Right lobe of liver (tissue), 6 donors: ENCODE measurements at places on chromosomes 16 and 17. TPM values are rescaled to one million over a fixed set of nuclear protein-coding genes. Genes with fewer than 3 reads are reported as not detected.

Gene MPV17L
- 14.3 TPM for total RNA-seq

Gene AMZ2
- 15.3 TPM for total RNA-seq

Gene PHF12
- total RNA-seq: 18.1 TPM

Gene KRTAP4-5
- total RNA-seq: not detected

Gene MTHFSD
- 9.8 TPM for total RNA-seq

Gene ABCC11
- total RNA-seq: 2.1 TPM

Gene NECAB2
- 1.2 TPM for total RNA-seq

Gene KRTAP3-3
- total RNA-seq: not detected

Gene CDC42EP4
- total RNA-seq: 28.3 TPM

- H3K36me3 ChIP-seq: no peaks in the 10 kb centered on the region
- H3K27ac ChIP-seq: no peak overlapping the region
- H3K4me1 ChIP-seq: no peaks in the 10 kb centered on the region
- H3K27me3 ChIP-seq: no peaks in the 10 kb centered on the region
Observed at GRCh38 chr16:16164243-16164642, 59.1 kb downstream of the ABCC6 start.

GRCh38 chr17:39647256-39647655, 10.3 kb downstream of the STARD3 start:
- no peak overlapping the region for H3K27ac ChIP-seq
- no peaks in the 10 kb centered on the region for H3K27me3 ChIP-seq
- H3K4me3 ChIP-seq: no peak overlapping the region
- H3K36me3 ChIP-seq: no peaks in the 10 kb centered on the region
- no peaks in the 10 kb centered on the region for H3K4me1 ChIP-seq

DNA sequence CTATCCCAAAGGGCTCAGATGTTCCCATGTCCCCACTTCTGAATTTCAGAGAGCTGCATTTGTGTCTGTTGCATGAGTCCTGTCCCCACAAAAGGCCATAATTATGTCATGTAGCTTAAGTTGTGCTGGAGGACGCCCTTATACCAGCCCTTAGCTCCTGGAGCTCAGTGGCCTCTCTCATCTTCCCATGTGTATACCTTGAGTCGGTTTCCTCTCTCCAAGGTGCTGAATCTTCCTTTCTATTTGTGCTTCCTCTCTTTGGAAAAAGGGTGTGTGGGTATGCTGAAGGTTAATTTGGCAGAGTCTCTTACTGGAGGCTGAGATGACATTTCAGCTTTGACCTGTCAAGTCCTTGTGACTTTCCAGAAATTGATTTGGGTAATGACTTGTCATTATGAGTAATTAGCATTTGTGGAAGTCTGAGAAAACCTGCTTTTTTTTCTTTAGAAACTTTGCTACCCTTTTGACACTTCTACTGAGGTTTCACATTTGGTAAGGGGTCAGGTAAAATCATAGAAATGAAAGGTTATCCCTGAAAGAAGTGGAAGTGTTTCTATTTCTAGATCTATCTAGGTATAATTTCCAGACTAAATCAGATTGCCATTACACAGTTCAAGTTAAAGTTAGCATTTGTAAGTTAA, 185.4 kb downstream of the ABCC12 start:
- no peaks in the 10 kb centered on the region for H3K4me1 ChIP-seq
- H3K4me3 ChIP-seq: no peak overlapping the region
- H3K27ac ChIP-seq: no peak overlapping the region
- H3K27me3 ChIP-seq: no peaks in the 10 kb centered on the region
- no peak for DNase-seq

GRCh38 chr16:79042886-79043285, 557.7 kb downstream of the MAF start:
- H3K27ac ChIP-seq: no peak overlapping the region
- no peak for DNase-seq
- H3K36me3 ChIP-seq: no peaks in the 10 kb centered on the region
- peaks cover 13% of the 10 kb centered on the region for H3K4me1 ChIP-seq

- peak; percentile 95 for DNase-seq
- no peak overlapping the region for H3K27ac ChIP-seq
- H3K4me3 ChIP-seq: no peak overlapping the region
- peaks cover 33% of the 10 kb centered on the region for H3K36me3 ChIP-seq
- H3K27me3 ChIP-seq: no peaks in the 10 kb centered on the region
Observed at GRCh38 chr16:85906349-85906748, 7.4 kb downstream of the IRF8 start.

- H3K36me3 ChIP-seq: no peaks in the 10 kb centered on the region
- no peak for DNase-seq
- H3K27ac ChIP-seq: no peak overlapping the region
- H3K4me3 ChIP-seq: no peak overlapping the region
Observed at GRCh38 chr17:27896701-27897100, 3.5 kb upstream of the LYRM9 start.

- peak overlapping the region; percentile 76 for H3K27ac ChIP-seq
- no peak for DNase-seq
- H3K4me3 ChIP-seq: peak overlapping the region; percentile 95
- H3K27me3 ChIP-seq: no peaks in the 10 kb centered on the region
- H3K4me1 ChIP-seq: no peaks in the 10 kb centered on the region
- H3K36me3 ChIP-seq: no peaks in the 10 kb centered on the region
Observed at GRCh38 chr16:3158026-3158509, 23.2 kb downstream of the ZNF213 start.

DNA sequence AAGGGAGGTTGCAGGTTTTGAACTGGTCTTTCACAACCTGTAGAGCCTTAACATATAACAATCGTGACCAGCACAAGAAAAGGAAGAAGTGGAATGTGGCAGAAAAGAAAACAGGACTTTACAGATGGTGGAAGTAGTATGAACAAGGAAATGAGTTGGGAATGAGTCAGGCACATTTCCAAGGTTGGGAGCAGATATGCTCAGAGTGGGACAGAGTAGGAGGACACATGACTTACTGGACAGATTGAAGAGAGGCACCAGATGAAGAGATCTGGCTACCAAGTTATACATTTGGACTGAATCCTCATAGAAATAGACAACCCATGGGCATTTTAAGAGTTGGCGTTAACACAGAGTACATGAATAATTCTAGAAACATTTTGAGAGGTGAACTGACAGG, 95.3 kb downstream of the ZNF18 start:
- H3K27ac ChIP-seq: no peak overlapping the region
- no peaks in the 10 kb centered on the region for H3K4me1 ChIP-seq
- H3K27me3 ChIP-seq: no peaks in the 10 kb centered on the region
- H3K4me3 ChIP-seq: no peak overlapping the region

DNA sequence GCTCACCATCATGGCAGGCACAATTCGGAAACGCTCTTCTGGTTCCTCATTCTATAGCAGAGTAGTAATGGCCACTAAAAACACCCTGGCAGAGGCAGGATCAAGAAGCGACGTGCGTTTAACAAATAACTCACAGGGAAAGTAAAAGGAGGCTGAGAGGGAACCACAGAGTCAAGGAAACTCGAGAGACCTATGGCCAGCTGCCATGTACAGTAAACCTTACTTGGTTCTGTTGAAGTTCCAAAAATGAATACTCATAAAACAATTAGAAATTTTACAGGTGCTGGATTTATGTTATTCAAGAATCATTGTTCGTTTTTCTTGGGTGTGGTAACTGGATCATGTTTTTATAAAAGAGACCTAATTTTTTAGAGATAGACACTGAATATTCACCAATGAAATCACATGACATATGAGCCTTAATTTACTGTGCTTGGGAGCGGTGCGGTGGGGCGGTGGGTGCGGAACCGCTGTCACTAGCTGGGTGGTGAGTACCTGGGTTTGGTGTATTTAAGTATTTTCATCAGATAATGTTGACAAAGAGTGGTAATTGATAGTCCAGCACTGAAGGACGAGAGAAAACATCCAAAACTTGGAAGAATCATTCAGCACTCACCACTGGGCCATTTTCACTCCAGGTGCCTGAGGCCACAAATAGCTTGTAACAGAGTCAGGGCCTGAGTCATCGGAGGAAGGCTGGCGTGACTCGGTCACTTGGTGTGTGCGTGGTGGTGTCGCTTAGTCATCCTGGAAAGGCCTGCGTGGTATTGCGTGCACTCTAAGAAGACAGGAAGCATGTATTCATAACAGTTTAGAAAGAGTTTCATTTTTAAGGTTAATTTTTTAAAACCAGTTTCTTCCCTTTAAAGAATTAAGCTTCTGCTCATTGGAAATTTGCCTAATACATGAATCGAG, 135.4 kb upstream of the CHMP6 start:
- no peak overlapping the region for H3K4me3 ChIP-seq
- no peaks in the 10 kb centered on the region for H3K27me3 ChIP-seq
- H3K36me3 ChIP-seq: no peaks in the 10 kb centered on the region
- no peaks in the 10 kb centered on the region for H3K4me1 ChIP-seq
- DNase-seq: peak; percentile 55

DNA sequence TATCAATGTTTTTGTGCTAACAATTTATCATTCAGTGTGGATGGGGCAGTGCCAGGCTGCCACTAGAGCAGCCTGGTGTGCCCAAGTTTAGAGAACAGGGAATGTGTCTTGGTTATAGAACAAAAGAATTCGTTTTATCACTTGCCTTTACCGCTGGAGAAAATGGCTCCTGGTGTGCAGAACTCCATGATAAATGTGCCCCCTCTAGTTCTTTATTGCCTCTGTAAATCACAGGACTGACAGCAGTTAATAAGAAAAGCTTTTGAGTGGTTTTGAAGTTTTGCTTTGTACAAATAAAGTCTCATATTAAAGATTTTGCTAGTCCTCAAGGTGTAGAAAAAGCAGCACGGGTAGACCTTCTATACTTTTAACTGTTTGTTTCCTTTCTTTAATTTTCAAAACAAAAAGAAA, 28.2 kb upstream of the PSMD7 start:
- no peak for DNase-seq
- no peak overlapping the region for H3K27ac ChIP-seq
- no peaks in the 10 kb centered on the region for H3K27me3 ChIP-seq
- no peaks in the 10 kb centered on the region for H3K4me1 ChIP-seq
- no peaks in the 10 kb centered on the region for H3K36me3 ChIP-seq

DNA sequence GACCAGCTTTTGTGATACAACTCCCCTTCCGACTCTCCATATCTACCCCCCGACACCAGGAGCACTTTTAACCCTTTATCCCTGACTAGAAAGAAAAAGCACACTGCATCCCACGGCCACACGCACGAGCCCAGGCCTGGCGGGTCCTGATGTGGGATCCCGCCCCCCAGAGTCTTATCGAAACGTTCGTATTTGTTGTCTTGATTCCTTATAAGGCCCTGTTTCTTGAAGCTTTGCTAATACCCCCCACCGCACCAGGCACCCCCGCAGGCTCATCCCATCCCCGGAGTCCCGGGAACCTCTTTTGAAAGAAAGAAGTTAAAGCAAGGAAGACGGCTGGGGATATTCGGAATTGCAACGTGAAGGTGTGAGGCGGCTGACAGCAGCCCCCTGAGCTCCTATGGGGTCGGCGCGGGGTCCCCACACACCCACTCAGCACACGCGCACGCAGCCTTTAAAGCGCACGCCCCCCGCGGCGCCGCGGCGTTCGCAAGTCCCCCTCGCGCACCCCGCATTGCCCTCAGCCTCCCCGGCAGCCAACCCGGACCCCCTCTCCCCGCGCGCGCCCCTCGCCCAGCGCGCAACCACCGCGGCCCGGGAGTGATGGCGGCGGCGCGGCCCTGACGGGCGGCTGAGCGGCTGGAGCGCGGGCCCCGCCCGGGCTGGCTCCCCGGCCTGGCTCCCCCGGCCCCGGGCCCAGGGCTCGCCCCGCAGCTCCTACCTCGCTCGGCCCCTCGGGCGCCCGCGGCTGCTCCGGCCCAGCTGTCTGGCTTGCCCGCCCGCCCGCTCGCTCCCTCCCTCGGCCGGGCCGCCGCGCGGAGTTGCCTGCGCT, 448 bp downstream of the STAT5B start:
- no peaks in the 10 kb centered on the region for H3K27me3 ChIP-seq
- H3K4me1 ChIP-seq: peaks cover 30% of the 10 kb centered on the region
- DNase-seq: no peak
- no peaks in the 10 kb centered on the region for H3K36me3 ChIP-seq
- peak overlapping the region; percentile 90 for H3K4me3 ChIP-seq

DNA sequence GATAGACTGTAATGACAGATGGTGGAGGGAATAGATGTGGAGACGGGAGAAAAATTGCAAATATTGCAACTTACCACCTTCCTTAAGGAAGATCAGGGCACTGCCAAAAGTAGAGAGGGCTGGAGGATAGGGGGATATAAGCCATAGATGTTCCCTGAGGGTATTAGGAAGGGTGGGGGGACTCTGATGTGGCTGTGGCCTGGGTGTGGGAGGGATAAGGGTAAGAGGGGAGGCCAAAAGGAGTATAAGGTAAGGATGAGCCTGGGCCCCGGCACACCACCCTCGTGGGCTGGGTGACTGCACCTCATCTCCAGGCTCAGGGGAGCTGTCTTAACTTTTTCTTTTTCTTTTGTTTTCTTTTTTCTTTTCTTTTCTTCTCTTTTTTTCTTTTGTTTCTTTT, 30.6 kb upstream of the BRD7 start:
- no peak for DNase-seq
- H3K4me3 ChIP-seq: no peak overlapping the region
- no peak overlapping the region for H3K27ac ChIP-seq
- H3K27me3 ChIP-seq: no peaks in the 10 kb centered on the region
- no peaks in the 10 kb centered on the region for H3K4me1 ChIP-seq

DNA sequence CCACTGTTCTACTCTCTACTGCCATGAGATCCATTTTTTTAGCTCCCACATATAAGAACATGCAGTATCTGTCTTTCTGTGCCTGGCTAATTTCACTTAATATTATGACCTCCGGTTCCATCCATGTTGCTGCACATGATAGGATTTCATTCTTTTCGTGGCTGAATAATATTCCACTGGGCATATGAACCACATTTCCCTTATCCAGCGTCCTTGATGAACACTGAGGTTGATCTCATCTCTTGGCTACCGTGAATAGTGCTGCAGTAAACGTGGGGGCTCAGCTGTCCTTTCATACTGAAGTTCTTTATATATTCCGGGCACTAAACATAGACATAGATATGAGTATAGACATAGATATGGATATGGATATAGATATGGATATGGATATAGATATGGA, 109.3 kb upstream of the TNRC6C start:
- no peak overlapping the region for H3K4me3 ChIP-seq
- no peak for DNase-seq
- no peaks in the 10 kb centered on the region for H3K27me3 ChIP-seq
- no peaks in the 10 kb centered on the region for H3K4me1 ChIP-seq
- H3K27ac ChIP-seq: no peak overlapping the region

DNA sequence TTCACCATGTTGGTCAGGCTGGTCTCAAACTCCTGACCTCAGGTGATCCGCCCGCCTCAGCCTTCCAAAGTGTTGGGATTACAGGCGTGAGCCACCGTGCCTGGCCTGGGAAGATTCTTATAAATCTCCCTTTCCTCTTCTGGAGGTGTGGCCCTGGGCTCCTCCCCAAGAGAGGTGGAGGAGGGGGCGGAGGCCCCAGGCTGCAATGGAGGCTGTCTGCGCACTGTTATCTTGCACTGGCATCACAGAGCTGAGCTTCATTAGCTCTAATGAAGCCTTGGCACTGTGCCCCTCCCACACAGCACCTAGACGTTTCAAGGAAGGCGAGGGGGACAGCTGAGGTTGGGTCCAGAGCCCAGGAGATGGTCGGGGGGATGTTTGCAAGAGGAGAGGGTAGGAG, 7.5 kb downstream of the ARHGAP23 start:
- DNase-seq: no peak
- H3K27me3 ChIP-seq: no peaks in the 10 kb centered on the region
- H3K27ac ChIP-seq: no peak overlapping the region
- H3K4me1 ChIP-seq: no peaks in the 10 kb centered on the region
